ENCODE measurements at places on chromosomes 7 and 10.

- DNase-seq: no peak
Observed at GRCh38 chr10:79088613-79089355, 20.0 kb downstream of the ZMIZ1 start.

DNA sequence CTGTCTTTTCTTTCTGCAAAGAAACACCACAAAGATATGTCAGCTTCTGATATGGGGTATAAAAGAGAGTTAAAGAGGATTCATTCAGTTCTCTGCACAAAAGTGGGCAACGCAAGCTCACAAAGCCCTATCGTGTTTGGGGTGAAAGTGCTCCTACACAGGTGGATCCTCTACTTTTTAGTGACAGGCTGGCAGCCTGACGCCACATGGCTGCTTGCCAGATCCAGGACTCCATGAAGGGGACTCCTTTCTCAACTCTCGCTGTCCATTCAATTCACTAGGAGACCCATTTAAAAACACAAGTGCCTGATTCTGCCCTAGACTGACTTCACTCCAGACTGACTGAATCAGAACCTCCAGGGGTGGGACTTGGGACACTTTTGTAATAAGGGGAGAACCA, 8.0 kb downstream of the PARP12 start:
- DNase-seq: no peak

DNA sequence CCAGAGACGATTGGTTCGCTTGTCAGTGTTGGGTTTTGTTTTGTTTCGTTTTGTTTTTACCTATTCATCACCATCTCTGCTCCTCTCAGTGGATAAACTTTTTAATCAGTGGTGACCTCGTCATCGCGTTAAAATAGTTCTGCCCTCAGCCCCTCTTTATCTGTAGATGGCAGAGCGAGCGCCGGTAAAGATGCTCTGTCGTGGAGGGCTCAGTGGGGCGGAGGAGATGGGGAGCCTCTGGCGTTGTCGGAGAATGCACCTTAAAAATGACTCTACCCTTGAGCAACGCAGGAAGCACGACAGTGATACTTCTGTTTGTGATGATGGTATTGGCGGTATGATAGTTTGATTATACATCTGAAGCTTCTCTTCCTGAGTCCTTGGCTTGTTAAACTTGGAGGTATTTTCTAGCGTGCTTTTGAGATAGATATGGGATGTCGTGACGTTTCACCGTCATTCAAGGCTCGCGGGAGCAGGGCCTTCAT, 554 bp downstream of the CSGALNACT2 start:
- DNase-seq: peak; percentile 66

DNA sequence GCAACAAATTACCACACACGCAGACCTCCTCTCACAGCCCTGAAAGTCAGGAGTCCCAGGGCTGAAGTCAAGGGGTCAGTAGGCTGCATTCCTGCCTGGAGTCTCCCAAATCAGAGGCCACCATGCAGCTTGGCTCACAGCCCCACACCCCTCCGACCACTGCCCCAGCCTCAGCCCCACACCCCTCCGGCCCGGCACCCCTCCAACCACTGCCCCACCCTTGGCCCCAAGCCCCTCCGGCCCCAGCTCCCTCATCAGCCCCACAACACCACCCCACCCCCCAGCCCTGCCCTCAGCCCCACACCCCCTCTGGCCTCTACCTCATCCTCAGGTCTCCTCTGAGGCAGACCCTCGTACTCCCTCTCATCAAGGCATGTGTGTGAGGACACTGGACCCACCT, 85.7 kb downstream of the DIP2C start:
- DNase-seq: no peak

DNA sequence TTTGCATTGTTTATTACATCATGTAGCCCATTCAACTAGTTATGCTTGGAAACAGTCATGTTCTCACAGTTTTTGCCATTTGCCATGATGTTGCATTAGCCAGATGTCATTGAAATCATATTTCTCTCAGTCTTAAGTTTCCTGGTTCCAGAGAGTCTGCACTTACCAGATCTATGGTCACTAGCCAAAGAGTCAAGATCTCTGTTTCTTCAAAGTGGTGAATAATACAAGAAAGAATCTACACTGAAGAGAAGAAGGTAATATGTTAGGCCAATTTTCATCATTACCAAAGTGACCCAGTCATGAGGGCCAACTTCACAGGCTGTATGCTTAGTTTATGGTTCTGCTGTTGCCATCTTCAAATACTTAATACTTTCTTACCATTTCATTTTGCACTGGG, 89.0 kb upstream of the PHYHIPL start:
- DNase-seq: no peak

DNA sequence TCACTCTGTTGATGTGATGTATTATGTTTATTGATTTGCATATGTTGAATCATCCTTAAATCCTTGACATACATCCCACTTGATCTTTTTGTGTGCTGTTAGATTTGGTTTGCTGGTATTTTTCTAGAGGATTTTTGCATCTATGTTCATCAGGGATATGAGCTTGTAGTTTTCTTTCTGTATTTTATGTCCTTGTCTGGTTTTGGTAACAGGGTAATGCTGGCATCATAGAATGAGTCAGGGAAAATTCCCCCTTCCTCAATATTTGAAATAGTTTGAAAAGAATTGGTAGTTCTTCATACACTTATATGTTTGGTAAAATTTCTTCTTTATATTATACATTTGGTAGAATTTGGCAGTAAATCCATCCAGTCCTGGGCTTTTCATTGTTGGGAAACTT, 89.4 kb upstream of the SLC13A1 start:
- no peak for DNase-seq

GRCh38 chr7:47528471-47528870, 53.4 kb downstream of the TNS3 start:
- no peak for DNase-seq

DNA sequence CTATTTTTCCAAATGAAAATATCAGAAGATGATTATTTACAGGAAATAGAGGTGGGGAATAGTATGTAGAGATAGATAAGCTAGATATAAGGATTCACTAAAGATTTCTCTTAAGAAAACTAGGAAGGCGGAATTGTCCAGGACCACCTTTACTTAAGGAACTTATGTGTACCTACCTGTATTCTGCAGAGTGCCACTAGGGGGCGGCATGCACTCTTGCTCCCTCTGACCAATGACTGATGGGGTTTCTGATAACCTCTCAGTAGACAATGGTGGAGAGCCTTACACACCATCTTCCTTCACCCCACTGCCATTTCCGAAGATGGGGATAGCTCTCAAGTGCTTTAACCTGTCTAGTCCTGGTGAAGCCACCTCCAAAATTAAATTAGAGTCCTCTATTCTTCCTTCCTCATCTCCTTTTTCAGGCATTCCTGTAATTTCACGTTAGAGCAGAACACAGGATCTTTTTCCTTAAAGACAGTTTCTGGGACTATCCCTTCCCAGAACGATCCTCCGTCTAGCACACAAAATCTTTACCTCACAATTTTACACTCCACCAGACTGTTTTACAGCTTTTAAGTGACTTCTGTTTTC, 453.1 kb downstream of the SORCS1 start:
- DNase-seq: peak; percentile 18

DNA sequence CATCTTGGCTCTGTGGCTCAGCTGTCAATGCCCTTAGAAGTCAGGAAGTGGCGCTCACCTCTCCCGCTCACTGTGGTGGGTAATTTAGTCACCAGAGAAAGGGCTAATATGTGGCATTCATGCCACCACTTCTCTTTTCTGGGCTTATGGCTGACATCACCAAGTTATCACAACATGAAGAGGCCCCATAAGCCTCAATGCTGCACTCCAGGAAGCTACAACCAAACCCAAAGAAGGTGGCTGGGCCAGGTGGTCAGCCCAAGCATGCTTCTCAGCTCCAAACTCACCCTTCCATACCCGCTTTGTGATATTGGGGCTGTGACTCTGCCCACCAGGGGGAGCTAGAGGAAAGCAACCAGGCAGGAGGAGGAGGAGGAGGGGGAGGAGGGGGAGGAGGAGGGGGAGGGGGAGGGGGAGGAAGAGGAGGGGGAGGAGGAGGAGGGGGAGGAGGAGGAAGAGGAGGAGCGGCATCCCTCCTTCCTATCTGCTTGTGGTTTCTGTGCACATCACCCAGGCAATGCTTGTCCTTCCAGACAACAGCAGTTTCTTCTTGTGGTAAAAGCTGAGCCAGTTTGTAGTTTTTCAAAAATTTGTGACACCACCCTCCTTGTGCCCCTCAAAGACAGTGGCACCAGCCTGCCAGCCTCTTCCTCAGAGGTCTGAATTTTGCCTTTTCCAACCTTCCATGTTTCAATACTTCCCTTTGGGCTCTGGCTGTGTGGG, 42.1 kb downstream of the CYP26A1 start:
- DNase-seq: peak; percentile 72

DNA sequence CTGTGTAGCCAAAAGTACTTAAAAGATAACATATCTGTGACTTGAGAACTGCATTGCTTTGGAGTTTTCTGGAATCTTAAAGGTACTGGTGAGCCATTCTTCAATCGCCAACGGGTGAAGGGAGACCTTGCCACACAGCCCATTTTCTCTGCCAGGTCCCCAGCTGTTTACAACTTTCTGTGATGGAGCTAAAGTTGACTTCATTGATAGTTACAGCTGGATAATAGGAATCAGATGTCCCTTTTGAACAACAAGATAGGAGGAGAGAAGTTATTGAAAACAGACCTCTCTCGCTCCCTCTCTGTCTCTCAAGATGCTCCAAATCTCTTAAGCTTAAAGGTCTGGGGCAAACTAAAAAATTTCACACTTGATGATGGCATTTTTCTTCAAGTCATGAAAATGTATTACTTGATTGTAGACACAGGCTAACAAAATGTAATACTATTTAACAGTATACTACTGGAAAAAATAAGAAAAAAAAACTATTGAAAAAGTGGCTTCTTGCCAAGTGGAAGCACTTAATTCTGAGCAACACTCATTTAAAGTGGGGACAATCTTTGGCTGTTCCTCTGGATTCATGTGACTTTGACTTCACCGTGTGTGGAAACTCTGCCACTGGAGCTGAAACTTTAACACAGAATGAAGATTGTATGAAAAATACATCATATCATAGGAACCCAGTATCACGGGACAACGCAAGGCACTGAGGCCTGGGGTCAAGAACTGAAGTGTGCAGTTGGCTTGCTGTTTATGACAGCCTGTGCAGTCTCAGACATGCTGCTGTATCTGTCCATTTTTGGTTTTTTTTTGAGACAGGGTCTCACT, 78.4 kb upstream of the AFAP1L2 start:
- DNase-seq: no peak

DNA sequence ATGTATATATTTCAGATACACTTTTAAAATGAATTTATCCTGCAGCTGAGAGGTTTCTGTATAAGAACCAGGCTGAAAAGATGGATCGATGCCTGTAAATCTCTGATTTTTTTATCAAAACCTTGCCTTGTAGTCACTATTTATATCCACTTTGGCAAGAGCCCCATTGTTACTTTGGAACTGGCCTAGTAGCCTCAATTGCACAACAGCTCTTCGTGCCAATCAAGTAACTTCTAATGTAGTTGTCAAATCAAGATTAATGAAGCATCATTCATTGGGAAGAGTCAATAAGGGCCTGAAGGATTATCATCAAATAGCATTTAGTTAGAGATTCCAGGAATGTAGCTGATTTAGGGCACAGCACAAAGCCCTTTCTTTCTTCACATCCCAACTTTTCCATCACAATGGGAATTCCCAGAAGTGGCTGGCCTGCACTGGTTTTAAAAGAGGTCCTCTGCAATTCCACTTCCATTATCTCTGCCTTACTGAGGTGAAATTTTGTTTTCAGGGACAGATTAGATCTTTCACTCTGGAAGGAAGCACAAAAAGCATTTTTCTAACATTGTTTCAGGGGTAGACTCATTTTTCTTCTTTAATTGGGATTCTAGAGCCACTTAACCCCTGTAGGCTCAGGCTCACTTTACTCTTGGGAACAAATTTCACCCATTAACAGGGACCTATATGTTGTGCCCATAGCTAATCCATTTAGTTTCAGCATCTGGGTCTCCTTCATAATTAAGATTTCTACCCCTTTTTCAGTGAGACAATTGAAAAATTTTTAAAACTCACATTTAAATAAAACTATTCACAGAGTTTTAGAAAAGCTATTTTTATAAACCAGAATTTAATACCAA, 97.8 kb downstream of the CALCR start:
- no peak for DNase-seq
